ENCODE measurements at places on chromosomes 3 and 15.

DNA sequence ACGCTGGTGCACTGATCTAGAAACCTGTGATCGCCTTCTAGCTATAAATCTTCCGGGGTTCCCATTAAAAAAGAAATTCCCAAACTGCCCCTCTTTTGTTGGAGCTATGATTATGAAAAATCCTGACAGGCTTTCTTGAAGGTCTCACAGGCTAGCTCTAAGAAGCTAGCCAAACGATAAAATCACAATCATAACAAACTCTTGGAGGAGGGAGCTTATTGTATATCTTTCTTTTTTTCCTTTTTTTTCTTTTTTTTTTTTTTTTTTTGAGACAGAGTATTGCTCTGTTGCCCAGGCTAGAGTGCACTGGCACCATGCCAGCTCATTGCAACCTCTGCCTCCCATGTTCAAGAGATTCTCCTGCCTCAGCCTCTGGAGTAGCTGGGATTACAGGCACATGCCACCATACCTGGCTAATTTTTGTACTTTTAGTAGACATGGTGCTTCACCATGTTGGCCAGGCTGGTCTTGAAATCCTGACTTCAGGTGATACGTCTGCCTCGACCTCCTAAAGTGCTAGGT lies 72.0 kb downstream of the MYO1E start:
- no peak for DNase-seq

- DNase-seq, result no peak
Measured at GRCh38 chr15:77886805-77887448, 190.6 kb downstream of the TBC1D2B start.

DNA sequence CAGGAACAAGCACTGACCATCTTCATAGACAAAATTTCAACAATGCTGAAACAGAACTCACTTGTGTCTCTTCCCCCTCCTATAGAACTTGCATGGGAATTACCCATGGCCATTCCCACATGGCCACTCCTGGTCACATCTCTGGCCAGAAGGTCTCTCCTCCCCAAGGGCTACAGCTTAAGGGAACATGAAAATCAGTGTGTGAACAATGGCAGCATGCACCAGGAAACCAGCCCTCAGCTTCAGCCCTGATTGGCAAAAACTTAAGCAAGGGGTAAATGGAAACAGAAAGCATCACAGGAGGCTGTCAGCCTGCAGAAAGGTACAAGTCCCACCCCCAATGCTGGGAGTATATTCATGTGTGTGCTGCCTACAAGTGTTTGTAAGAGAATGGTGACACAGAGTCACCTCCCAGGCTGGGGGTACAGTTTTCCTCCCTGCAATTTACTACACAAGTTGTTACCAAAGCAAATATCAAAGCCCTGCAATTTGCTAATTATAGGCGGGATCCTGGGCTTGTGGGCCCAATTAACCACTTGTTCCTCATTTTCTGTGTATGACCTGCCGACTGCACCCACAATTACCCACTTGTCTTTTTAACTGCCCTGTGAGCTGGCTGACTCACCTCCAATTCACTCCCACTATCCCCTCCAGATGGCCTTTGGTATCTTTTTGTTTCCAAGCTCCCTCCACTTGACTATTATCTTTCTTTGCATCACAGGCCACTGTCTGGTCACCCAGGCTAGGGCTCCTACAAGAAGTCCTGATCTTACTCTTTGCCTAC lies 84.4 kb upstream of the HES1 start:
- no peak for DNase-seq

- DNase-seq, result peak; percentile 34
Measured at GRCh38 chr15:72722071-72722696, 36.2 kb downstream of the BBS4 start.

DNA sequence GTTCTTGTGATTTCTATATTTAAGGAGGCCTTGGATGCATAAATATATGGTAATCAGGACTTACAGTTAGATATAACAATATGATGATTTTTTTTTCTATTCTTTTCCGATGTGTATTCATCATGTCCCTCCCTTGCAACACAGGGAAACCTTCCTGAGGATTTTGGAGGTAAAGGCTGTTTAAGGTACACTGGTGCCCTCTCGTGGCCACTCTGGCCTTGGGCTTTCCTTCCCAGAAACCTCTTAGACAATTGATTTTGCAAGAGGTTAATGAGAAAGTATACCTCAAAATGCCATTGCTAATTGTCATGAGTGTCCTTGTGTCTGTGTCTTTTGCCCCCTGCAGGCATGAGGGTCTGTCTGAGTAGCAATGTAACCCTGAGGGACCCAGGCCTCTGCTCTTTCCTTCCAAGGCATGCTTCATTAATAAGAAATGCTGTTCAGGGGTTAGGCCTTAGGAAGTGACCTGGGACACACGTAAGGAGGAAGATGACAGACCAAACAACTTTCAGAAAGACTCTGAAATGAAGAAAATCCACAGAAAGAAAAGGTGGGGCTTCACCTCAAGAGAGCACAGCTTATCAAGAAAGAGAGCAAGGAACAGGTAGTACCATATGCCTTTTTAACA lies 70.3 kb upstream of the PPP2R3A start:
- no peak for DNase-seq

GRCh38 chr3:106302451-106303221 lies 433.8 kb upstream of the CBLB start:
- no peak for DNase-seq

GRCh38 chr15:90201130-90201943 lies at the start of gene SEMA4B:
TSS of gene SEMA4B (plus strand) at chr15:90201330. CDS start at chr15:90201579, 249 bp downstream.
- peak; percentile 38 for DNase-seq

DNA sequence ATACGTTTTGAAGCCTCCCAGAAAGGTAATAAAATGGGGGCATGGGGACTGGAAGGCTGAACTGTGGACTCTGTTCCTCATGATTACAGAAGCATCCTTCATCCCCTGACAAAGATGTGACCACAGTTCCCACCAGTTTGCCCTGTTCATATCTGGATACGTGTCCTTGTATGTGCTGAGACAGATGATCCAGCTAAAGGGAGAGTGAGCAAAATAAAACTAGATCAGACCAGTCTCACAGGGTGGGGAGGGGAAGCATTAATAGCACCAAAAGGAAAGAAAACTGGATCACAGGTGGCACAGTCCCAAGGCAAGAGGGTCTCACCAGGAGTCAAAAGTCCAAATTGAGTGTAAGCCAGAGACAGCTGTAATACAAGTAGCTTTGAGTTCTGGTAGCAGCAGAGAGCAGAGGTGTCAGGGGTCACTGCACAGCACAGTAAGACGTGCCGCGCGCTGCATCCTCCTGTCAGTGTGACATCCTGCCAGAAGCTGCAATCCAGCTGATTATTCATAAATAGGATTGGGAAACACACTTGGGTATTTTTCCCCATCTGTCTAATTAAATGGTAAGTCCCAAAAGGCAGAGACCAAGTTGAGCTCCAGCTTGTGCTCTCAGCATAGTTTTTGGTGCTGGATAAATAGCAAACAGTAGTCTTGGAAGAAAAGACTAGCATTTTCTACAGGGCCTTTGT lies 560.0 kb upstream of the CFAP20DC start:
- DNase-seq, result no peak

- no peak for DNase-seq
Measured at GRCh38 chr3:142586803-142587406, 8.4 kb upstream of the ATR start.

DNA sequence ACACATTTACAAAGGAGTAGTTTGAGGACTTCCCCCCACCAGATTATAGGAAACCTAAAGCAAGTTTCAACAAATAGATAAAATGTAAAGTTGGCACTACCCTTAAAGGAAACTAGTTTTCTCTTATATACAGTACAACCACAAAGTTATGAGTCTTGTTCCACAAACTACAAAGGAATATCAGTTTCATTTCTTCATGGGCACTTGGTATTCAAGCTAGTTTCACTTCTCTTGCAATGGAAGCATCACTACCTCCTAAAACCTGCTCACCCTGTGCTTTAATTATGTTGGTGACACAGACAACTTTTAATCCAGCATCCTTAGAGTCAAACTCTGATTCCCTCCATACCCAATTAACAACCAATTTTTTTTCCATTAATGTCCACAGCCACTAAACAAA lies 707.0 kb downstream of the ROBO2 start:
- no peak for DNase-seq

Data from stimulated activated CD4-positive, alpha-beta T cell treated with anti-CD3 and anti-CD28 coated beads, TNF-alpha, amount 100 ng/mL, for 4 hours (primary cell).